ENCODE measurements at places on chromosomes 7 and 10.

DNA sequence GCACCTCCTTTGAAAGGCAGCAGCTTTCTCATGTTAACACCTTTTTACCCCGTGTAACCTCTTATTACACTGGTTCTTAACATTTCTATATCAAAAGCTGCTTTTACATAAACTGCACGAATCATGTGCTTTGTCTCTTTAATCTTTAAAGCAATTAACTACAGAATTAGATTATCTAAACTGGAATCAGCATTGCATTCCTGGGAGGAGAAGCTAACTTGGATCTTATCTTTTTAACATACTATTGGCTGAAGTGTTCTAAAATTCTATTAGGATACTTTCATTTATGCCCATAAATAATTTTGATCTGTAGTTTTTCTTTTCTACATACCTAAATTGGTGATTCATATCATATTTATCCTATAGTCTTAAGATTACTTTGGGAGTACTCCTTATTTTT, 428.4 kb upstream of the IGFBP3 start:
- no peak for DNase-seq

DNA sequence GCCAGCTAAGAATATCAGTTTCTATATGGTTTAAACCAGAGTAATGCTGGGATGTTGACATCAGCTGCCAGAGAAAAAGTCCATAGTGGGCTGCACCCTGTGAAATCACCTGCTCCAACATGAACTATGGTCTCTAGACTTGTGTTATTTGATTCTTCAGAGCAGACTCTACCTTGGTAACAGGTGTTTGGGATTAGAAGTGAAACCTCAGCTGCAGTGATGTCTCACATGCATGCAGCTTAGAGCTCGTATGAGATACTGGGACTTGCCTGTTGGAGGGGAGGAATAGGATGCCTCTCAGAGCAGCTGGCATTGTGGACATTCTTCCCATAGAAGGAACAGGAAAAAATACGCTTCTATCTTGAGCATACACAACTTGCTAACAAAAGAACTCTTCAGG, 287.1 kb upstream of the CSTF2T start:
- no peak for DNase-seq

DNA sequence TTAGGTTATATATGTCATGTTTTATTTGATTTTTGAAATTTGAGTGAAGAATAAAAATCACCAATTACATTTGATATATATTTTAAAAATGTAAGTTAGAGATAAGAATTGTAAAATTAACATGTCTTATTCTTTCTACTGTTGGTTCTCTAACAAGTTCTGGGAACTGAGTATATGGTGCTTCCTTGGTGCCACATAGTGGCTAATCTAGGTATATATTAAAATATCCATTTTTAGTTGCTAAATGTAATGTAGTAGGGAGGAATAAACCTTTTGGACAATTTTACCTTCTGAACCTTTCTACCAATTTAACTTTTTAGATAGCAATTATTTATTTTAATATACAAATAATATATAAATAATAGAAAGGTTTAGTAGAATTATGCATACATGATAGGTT, 17.5 kb downstream of the CFAP69 start:
- no peak for DNase-seq

- no peak for DNase-seq
Observed at GRCh38 chr10:99787311-99787710, 4.9 kb downstream of the ABCC2 start.

DNA sequence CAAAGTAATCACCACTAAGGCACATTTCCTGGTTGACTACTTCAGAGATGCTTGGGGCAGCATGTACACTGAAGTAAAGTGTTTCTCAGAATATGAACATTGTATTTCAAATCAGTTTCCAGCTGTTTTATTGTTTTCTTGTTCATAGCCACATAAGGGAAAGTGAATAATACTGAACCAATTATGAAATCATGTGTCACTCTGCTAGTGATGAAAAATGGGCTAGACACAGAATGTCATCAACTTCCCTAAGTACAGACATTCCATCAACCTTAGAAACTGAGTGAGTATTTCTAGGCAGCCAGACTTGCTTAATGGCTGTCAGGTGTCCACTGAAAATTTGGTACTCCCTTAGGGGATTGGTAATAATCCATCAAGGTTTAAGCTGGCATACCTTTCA, 603.5 kb downstream of the ARL4A start:
- no peak for DNase-seq

All from CD4-positive, alpha-beta T cell (primary cell).